GM12891 (cell line): ENCODE measurements at places on chromosomes 6 and 20.

GRCh38 chr6:133428295-133428694 is 187.1 kb downstream of the EYA4 start:
- no peak for DNase-seq

DNA sequence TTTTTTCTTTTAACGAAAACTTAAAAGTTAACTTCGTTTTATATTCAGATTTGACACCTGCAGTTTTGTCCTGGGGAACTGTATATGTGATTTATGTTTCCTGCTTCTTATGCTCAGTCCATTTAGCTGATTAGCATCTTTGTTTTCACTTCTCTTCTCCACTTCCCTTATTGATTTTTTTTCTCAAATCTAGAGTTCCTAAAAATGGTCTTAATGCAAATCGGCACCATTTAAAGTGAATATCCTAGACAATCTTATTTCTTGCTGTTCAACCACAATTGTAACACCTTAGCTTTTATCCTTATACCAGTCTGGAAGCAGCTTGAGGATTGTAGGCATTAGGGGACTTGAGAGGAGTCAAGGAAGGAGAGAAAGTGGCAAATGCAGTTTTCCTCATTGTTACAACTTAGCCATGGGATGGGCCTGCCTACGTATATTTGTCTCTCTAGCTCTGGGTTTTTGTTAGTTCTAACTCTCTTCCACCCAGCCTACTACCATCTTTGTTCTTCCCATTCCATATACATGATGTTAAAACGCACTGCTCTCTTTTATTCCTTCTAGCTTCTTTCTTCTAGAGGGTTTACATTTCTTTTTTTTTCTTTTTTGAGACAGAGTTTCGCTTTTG is 8.5 kb downstream of the QRSL1 start:
- no peak for DNase-seq

DNA sequence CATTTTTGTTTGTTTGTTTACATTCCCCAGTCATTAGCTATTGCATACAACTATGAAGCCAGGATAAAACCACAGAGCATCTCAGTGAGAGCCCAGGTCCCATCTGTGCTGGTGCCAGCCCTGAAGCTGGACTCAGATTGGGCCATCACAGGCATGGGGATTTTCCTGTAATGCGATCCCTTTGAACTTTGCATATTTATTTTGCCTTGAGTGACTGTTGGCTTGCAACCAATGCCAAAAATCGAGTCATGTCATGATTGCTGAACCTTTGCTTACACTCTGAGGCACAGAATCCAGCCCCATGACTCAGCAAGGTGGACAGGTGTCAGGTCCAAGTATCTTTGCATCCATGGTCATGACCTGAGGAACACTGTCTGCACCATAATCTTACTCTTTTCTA is 46.2 kb upstream of the GGTLC1 start:
- no peak for DNase-seq

DNA sequence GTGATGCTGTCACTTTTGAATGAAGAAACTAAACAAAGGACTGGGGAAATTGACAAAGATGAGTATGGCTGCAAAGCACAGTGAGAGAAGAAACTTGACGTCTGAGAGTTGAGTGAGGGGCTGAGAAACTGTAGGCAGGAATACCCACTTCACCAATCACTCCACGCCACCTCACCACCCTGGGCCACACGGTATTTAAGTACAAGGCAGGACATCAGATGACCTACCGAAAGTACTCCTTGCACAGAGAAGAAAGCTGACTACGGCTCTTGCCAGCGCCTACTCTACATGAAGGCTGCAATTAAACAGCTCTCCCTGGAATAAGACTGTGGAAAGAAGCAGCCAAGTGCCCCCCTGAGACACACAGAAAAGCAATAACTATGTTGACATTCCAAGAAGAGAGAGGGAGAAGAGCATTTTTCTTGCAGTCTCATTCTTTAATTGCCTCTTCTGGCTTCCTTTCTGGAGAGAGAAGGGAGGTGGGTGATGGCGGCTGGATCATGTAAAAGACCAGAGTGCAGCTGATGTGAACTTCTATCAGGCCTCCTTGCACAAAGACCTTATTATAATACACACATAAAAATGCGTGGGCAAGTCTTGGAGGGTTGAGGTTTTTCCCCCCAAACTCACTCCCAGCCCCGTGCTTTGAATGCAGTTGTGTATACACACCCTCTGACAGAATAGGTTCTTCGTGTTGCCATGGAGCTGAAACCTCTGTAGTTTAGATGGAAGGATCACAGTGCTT is 44.6 kb downstream of the HIVEP2 start:
- DNase-seq, result no peak

GRCh38 chr6:108145639-108146038 is 20.2 kb upstream of the NR2E1 start:
- DNase-seq, result no peak

- DNase-seq, result no peak
Measured at GRCh38 chr20:38617011-38617829, 15.6 kb downstream of the ARHGAP40 start.

DNA sequence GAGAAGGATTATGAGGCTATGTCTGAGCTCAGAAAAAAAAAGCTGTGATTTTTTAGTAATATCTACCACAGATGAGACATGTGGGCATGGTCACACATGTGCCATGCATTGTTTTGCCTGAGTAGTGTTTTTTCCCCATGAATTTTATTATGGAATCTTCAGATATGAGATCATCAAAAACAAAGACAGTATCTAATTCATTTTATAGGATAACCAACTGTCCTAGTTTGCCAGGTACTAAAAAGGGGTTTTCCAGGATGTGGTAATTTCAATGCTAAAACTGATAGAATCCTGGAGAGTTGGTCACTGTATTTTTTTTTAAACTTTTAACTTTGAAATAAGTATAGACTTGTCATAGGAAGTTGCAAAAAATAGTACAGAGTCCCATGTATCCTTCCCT is 127.4 kb upstream of the MAP3K7 start:
- no peak for DNase-seq
